ENCODE measurements at places on chromosomes 5 and 9. TPM values are rescaled to one million over a fixed set of nuclear protein-coding genes. Genes with fewer than 3 reads are reported as not detected.

The ANKDD1B gene
- 3.0 TPM for total RNA-seq

The TMEM232 gene
- 27.9 TPM for total RNA-seq

The ZNF366 gene
- 1.1 TPM for total RNA-seq

The INSYN2B gene
- 7.5 TPM for total RNA-seq

The CREB3 gene
- total RNA-seq, result 23.5 TPM

The PCDHGA5 gene
- 14.3 TPM for total RNA-seq

The PIP5K1B gene
- 20.2 TPM for total RNA-seq

The EGFLAM gene
- total RNA-seq, result 13.7 TPM

The DNM1 gene
- 120 TPM for total RNA-seq

The CARTPT gene
- not detected for total RNA-seq

The SH3TC2 gene
- 2.6 TPM for total RNA-seq

DNA sequence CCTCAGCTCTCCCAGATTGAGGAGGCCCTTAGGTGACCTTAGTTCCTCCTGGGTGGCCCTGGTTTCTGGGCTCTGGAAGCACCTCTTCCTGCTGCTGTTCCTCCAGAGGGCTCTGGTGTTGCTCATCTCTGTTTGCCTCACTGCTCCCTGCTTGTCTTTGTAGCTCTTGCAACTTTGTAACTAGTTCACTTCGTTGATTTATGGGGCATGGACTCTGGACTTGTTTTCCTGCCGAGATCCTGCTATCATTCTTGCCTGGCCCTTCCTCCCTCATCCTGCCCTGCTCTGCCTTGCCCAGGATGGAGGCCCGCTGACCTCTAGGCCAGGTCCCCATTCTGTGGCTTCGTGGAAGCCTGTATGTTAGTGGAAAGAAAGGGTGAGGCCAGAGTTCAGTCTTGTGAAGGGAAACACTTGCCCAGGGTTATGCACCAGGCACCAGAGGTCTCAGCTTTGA is 169.3 kb downstream of the MACROH2A1 start:
- no peak for DNase-seq

- peak; percentile 20 for DNase-seq
Observed at GRCh38 chr5:107532169-107532878, 138.4 kb downstream of the EFNA5 start.

GRCh38 chr9:133787754-133788025 is 49.5 kb upstream of the SARDH start:
- DNase-seq, result no peak

GRCh38 chr5:11143456-11144267 is 382.6 kb upstream of the DAP start:
- DNase-seq, result no peak

- no peak for DNase-seq
Observed at GRCh38 chr9:73995836-73996235, 501.3 kb upstream of the RORB start.

DNA sequence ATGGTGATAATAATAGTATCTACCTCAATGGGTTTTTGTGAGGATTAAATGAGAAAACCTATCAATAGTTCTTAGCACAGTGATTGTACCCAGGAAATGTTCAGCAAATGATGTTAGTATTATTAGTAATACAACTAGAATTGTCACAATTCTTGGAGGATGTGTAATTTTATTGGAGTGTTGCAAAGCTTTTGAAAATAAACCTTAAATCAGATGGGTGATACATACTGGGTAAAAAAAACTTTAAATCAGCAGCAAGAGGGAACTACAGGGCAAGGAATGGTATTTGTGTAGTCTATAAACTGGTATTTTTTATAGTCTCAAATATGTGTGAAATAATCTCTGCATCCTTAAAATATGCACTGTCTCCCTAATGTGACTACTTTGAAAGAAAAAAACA is 371.6 kb downstream of the PIK3R1 start:
- no peak for DNase-seq

DNA sequence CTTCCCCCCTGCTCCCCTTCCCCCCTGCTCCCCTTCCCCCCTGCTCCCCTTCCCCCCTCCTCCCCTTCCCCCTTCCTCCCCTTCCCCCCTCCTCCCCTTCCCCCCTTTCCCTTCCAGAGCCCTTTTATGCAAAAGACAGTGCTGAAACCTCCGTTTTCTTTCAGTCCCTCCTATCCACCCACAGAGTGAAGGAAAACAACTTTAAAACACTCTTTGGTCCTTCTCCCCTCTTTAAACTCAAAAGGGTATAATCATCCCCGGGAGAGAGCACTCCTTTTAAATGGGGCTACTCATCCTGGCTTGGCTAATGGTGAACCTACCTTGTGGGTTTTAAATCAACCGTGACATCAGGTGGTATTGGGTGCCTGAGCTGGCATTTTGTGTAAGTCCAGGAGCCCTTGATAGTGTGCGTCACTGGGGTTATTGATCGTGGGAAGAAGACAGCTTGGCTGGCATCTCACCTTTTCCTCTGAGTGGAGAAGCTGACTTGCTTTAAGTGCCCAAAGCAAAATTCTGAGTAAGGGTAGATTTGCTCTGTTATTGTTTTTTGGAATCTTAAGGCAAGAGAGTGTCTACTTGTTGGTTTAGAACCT is 2.7 kb downstream of the LARP1 start:
- DNase-seq, result no peak

- DNase-seq, result no peak
Observed at GRCh38 chr9:119884438-119884837, 515.2 kb upstream of the BRINP1 start.

GRCh38 chr5:1280177-1281037 is 14.5 kb downstream of the TERT start:
- no peak for DNase-seq

DNA sequence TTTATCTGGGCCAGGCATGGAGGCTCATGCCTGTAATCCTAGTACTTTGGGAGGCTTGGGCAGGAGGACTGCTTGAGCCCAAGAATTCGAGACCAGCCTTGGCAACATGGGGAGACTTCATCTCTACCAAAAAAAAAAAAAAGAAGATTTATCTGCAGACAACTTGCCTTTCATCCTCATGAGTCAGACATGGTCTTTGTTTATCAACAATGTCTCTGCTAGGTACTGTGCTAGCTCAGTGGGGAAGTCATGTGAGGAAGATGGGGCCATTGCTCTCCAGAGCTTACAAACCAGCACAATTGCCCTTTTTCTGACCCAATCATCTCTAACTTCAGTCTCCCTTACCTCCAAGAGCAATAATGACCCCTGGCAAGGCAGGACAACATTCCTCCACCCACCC is 1.6 kb downstream of the URM1 start:
- no peak for DNase-seq

DNA sequence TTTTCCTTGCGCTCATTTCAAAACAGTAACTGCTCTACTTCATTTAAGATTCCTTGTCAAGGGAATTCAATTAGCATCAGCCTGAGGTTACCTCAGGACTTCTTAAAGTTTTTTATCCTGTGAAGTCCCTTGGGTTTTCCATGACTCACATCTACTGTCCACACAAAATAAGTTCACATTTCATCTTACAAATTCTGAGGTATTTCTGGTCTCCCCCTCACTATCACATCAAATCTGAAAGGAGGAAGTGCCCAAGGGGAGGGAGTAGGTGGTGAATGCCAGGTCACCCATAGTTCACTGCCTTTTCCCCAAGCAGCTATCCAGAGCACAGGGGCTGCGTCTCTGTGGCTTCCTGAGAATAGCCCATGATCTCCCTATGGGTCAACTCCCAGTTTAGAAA is 227.1 kb upstream of the NREP start:
- no peak for DNase-seq

DNA sequence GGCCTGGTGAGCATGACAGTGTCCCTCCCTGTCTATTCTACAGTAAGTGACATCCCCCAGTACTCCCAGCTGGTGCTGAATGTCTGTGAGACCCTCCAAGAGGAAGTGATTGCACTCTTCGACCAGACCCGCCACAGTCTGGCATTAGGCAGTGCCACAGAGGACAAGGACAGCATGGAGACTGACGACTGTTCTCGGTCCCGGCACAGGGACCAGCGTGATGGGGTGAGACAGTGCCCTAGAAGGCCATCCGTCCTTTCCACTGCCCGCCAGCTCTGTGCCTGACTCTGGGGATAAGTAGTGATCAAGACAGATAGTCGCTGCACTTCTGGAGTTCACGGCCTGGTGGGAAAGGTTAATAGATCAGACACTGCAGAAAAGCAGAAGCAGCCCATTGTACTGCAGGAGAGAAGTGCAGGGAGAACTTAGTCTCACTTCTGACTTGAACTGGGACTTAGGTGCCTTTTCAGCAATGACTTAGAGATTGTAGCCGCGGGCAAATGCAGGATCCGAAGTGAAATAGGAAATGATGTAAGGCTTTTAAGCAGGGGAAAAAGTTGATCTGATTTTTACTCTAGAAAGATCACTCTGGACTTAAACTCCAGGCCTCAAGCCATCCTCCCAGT is 28.4 kb downstream of the SH3GLB2 start:
- no peak for DNase-seq

DNA sequence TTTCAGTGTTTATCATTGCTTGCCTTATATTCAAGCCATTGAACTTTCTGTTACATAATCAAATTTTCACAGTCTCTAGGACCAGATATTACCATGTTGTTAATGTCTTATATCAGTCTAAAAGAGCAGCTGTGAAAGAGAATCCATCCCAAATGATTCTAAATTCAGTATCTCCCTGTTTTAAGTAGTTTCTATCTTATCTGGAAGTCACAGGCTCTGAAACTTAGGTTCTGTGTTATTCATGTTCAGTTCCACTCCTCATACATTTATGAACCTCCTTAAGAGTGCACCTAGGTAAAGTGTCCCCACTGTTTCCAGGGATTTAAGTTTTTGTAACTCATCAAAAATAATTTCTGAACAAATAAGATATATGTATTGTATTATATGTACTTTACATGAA is 9.7 kb downstream of the LYRM7 start:
- no peak for DNase-seq

DNA sequence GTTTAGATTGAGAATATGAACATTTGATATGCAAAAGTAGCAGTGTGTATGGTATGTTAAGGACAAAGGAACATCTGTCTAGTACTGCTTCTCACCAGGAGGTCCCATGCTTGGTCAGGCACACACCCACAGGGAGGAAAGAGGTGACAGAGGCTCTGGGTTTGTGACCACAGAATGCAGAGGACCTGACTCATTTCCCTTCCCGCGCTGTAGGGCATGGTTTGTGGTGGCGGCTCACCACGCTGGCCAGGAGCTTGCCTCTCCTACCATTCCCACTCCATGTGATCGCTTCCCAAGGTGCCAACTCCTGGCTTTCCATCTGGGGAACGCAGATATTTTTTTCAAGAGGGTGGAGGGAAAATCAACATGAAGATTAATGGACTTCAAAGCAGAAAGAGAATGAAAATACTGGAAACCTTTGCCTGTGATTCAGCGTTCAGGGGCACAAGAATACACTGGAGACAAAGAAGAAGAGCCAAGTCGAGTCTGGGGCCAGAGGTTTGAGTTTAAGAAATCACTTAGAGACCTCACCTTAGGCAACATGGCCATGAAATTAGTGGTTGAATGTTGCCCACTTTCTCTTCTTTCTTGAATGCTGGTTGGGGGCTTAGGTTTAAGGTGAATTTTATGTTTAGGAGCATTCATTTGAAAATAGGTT is 477.8 kb downstream of the CCDC171 start:
- DNase-seq, result no peak

DNA sequence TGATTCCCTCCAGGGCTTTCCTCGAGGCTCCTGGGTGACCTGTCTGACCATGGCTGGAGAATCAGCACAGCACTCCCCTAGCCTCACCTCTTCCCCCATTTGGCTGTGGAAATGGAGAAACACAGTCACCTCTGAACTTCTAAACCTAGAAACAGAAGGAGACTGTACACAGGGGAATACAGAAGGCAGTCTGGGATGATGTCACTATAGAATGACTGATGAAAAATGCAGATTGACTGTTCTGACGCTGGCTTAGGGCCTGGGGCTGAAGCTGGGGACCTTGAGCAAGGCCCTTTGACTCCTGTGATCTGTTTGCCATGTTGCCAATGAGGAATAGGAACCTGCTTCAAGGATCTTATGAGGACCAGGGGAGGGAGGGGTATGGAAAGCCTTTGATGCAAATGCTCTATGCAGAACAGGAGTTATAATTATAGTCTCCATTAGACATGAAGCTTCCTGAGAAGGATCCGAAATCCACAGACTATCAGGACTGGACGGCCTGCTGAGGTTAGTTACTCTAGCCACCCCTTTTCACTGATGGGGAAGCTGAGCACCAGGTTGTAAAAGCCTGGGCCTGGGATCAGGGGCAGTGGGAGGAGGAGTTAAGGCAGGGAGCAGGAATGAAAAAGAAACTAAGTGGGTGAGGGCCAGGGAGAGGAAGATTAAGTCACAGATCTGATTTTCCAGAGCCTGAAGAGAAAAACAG is 24.4 kb upstream of the ANXA6 start:
- DNase-seq, result no peak

GRCh38 chr5:128328446-128328845 is 209.6 kb downstream of the FBN2 start:
- DNase-seq, result no peak

GRCh38 chr9:100294806-100295205 is 57.9 kb downstream of the TEX10 start:
- DNase-seq, result no peak

- DNase-seq, result no peak
Observed at GRCh38 chr5:53330491-53330890, 149.9 kb upstream of the FST start.

GRCh38 chr5:125703616-125704015 is 719.6 kb upstream of the GRAMD2B start:
- DNase-seq, result no peak

GRCh38 chr9:126783949-126784348 is 20.9 kb upstream of the ZBTB43 start:
- no peak for DNase-seq

GRCh38 chr5:143205883-143206195 is 197.6 kb downstream of the NR3C1 start:
- no peak for DNase-seq

- DNase-seq, result no peak
Observed at GRCh38 chr5:125551246-125551645, 804.8 kb upstream of the ZNF608 start.

GRCh38 chr9:100294341-100294740 is 58.4 kb downstream of the TEX10 start:
- DNase-seq, result no peak

DNA sequence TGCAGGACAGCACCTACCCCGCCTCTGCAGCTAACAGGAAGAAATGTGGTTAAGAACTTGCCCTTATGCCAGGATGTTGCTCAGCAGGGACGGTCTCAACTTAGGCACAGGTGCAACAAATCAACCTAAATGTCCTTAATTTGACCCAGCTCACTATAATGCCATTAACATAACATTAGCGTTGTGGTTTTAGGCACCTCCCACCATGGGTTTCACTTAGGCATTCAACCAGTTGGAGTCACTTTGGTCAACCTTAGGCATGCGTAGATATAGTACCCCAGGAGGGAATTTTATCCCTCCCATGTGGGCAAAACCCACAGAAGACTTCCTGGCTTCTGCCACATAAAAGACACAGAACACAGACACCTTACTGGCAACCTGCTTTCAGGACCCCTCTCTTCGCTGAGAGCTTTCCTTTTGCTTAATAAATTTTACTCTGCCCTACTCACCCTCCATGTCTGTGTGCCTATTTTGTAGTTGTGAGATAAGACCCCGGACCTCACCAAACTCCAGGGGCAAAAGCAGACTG is 8.7 kb upstream of the ERAP1 start:
- DNase-seq, result no peak

DNA sequence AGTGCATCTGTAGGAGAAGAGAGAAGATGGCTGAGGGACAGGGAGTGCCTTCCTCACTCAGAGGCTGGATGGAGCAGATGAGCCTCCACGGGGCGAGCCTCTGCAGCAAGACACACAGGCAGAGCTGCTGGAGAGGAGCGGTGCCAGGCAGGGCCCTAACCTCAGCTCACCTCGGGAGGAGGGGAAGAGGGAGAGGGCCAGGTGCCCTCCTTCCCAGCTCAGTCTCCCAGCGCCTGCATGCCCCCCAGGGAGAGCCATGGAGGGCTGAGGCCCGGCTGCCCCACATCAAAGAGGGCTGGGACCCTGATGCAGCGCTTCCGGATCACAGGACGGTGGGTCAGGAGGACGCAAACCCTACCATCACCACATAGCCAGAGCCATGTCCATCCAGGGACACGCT is 13.6 kb upstream of the SPATA31E1 start:
- no peak for DNase-seq
